Activated T-cell treated with anti-CD3 and anti-CD28 coated beads, Interleukin-2, amount 50 U/mL, for 48 hours (primary cell): ENCODE measurements at places on chromosomes 7 and 10.

DNA sequence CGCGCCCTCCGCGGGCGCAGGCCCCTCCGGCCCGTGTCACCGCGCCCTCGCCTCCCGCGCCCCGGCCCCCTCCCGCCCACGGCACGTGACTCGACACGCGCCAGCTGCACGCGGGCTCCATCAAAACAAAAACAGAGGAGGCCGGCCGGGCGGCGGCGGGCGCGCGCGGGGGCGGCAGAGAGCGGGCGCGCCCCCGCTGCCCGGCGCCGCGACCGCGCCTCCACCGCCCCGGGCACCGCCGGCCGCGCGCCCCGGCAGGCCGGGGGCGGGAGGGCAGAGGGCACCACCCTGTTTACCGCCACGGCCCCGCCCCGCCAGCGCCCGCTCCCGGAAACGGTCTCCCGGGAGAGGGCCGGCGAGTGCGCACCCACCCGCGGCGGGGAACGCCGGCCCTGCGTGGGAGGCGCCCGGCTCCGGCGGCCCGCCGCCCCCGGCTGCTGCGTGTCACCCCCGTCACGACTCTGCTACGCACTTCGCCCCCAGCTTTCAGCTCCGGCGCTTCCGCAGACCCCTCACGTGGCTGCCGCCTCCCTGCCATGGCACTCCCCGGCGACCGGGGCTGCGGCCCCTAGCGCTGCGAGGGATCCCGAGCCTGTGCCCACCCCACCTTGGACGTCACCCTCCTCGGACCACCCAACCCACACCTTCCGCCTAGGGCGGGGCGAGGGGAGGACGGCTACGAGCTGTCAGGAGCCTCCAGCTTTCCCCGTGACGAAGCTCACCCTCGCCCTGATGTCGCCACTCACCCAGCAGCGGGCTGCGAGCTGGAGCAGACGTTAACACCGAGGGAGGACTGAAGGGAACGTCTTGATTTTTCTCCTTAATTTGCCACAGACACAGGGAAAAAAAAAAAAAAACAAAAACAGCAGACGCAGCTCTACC, 221.6 kb upstream of the MKLN1 start:
- peak; percentile 87 for DNase-seq

GRCh38 chr10:61063901-61064300, 119.9 kb upstream of the RHOBTB1 start:
- no peak for DNase-seq

- no peak for DNase-seq
Observed at GRCh38 chr10:47255033-47255813, 44.8 kb upstream of the GDF10 start.

GRCh38 chr10:50453940-50454339, 169.8 kb downstream of the SGMS1 start:
- DNase-seq: no peak

DNA sequence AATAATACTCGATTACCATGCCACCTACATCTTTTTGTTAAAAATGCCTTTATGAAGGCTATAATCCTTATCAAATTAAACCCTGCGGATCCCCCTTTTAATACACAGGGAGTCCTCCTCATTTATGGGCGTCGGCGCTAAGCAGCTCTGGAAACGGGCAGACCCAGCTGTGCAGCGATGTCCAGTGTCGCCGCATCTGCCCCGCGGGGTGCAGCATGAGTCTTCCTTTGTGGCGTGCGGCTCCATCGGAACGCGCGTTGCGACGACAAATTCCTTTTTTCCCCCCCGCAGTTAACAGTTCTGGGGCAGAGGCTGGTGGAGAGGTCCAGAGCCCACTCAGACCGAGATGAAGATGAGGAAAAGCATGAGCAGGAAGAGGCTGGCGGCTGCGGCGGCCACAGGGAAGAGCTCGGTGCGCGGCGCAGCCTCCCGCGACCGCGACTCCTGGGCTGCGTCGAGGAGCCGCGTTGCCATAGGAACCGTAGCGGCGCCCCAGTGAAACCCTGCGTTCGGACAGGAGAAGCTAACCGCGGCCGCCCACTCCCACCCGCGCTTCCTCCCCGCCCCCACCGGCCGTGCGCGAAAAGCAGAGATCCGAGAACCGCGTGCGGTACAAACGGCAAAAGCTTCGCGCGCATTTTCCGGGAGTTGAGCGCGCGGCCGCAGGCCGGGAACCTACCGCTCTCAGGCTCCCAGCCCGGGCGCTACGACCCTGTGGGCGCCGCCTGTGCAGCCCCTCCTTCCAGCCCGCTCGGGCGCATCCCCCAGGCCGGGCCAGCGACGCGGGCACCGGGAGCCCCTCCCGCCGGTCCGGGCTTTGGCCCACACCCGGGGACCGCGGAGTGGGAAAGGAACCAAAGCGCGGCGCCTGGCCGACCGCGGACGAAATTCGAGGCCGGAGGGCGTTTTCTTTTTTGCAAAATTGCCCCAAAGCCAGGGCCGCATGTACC, 130.6 kb downstream of the SPAG6 start:
- DNase-seq: peak; percentile 63

DNA sequence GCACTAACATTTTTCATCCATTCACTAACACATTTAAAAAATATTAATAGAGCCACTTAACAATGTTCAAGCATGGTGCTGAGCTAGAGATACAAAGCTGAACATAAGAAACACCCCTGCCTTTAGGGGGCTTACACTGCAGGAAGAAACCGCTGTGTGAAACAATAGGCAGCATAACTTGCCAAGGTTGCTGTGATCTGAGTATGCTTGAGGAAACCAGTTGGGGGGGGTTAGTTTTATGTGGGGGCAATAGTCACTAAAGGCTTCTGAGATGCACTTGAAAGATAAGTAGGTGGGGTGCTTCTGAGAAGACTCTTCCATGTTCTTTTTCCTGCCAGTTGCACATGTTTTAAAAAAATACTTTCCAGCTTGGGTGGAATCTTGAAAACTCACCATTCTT, 2.8 kb downstream of the RBM17 start:
- no peak for DNase-seq

DNA sequence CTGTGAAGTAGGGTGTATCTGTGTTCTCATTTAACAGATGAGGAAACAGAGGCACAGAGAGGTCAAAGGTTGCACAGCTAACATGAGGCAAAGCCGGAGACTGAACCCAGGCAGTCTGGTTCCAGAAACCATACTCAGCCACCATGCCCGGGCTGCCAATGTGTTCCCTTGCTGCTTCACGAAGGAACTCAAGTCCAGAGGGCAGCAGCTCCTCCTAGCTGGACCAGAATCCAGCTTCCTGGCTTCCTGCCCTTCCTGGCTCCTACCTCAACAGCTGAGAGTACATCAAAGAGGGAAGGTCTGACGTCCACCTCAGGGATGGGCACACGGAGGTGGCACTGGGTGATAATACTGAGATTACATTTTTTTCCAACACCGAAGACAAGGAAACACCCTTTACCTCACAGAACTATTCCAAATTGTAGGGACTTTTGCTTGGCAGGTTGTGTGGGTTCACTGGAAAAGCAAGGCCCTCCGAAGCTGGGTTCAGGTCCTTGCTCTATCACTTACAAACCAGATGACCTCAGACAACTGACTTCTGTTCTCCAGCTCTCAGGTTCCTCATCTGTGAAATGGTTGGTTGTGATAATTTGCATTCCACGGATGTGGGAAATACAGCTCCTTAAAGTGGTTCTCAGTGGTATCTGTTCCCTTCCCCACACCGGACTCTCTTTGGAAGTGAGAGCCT, 154.1 kb upstream of the ZMIZ1 start:
- DNase-seq: no peak
